ENCODE measurements at places on chromosomes 7 and 10.

DNA sequence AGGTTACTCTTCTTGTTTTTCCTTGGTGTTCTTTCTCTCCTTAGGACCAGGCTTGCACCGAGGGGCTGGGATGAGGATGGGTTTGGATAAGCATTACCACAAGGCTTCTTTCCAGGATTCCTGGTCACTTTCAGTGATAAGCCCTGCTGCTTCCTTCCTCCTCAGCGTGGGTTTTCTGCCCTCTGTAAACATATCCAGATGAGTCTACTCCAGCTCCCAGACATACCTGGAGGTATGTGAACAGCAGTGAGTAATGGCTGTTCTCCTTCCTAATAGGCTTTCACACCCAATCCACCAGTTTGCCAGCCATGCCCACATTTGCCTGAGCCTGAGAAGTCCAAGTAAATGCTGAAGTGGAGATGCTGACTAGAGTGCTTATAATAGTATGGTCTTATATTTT lies 229.8 kb upstream of the YAE1 start:
- no peak for DNase-seq

DNA sequence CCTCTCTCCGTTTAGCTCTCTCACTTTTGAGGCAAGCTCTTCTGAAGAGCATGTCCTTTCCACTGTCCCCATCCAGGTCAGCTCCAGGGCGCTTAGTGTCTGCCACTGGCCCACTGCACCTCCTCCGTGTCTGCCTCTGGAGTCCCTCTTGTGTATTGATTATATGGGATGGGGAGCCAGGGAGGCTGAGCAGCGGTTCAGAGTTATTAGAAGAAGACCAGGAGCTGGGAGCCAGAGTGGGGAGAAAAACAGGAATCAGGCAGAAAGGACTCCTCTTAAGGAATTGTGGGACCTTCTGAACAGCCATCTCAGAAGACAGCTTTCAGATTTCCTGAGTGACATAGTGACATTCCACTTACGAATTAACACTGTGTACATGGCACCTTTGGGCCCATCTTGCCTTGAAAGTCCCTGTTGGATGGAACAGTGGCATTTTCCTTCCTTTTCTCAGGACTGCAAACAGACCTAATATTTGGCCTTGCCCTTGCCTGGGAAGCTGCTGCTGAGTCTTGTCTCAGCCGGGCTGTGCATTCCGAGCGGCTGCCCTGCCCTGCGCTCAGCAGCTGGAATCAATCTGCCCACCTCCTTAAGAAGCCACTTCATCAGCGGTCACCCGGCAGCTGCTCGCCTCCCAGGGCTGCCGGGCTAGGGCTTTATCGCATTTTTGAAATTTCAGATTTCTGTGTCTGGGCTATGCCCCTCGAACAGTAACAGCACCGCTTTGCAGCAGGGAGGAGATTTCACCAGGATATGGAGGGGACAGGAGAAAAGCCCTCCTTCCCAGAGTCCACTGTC lies 81.1 kb upstream of the PRKG1 start:
- DNase-seq, result no peak

DNA sequence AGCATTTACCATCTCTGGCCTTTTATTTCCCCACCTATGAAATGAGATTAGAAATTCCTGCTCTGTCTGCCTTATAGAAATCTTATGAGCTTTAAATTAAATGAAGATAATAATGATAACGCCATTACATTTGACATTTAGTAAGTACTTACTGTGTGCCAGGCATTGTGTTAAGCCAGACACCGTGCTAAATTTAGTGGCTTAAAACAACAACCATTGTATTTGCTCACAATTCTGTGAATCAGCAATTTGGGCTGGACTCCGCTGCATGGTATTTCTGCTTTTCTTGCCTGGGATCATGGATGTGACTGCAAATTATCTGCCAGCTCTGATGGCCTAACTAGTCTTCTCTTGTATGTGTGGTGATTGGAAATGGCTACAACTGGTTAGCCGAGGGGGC lies 56.4 kb upstream of the CCDC6 start:
- no peak for DNase-seq

DNA sequence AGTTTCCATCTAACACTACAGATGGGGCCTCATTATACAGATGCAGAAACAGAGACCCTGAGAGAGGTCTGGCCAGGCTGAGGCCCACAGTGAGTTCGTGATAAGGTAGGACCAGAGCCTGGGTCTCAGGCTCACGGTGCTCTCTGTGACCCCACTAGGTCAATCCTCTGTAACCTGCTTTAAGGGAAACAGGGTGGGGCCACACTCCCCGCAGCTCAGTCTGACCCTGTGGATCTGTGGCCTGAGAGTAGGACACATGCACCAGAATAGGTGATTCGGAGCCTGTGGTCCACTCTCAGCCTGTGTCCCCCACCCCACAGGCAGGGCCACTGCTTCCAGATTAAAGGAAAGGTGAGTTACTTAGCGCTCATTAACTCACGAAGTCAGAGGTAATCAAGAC lies 137.8 kb upstream of the FAM20C start:
- DNase-seq, result no peak

- DNase-seq, result no peak
Observed at GRCh38 chr10:6119962-6120361, 31.1 kb downstream of the RBM17 start.

DNA sequence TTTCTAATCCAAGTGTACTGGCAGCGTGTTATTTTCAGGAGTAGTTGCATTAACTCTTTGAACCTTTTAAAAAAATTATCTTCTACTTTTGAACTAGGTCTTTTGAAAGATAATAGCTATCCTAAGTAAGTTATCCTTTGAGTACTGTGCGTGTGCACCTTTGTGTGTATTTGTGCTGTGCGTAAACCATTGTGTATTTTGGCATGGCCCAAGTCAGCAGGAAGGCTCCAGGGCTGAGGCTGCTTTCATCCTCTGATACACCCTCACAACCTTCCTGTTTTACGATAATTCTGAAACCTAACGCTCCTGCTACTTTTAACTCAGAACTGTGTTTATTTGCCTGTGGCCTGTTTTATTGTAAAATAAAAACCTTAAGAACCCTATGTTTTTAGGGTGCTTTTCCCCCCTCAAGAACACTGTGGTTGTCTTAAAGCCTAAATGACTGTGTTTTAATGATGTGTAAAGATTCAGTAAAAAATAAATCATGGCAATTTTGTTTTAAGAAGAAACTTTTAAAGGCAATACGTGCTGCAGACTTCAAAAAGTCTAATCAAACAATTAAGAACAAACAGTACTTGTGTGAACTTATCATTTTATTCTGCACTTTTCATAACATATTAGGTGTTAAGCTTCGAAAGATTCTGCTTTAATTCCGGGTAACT lies 57.5 kb downstream of the HDAC9 start:
- DNase-seq, result no peak

DNA sequence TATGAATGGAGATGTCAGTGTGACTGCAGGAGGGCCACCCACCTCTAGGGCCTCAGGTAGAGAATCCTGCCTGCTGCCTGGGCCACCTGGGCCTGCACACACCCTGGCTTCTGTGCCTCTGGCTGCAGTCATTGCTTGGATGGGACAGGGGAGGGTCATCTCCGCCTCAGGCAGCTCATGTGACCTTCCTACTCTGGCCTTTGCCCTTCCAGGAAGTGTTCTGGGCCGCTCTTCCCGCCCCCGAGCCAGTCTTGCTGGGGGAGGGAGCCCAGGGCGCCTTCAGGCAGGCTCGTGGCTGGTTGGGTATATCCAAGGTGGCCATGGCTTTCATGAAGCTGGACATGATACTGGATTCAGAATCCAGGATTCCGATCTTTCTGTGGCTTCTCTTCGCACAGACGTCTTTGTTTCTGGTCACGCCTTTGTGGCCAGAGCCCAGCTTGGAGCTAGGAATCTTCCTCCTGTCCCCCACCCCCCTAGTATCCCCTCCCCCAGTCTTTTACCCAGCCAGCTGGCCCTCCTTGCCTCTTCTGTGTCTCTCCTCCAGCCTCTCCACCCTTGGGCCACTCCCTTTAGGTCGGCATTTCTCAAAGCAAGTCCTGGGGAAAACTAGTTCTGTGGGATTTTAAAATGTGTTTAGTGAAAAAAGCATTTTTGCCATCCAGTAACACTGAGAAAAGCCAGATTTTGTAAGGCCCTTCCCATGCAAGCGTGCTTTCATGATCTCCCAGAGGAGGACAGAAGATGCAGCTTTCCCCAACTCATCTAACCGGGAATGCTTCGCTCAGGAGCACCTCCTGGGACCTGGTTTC lies 119.6 kb downstream of the ZMIZ1 start:
- no peak for DNase-seq

DNA sequence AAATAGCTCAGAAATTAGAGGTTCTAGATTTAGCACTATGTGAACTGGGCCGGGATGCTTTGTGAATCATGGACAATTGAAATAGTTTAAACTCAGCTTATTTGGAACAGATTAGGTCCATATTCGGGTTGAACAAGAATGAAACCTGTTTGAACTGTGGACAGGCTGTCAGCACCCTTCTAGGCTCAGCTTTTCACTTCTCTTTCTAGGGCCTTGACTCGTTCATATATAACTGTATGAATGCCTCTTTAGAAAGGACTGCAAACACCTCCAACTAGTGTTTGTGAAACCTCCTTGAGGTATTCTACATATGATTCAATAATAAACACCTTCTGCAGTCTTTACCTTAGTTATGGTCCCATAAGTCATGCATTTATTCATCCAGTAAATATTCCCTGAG lies 115.6 kb downstream of the REEP3 start:
- DNase-seq, result no peak

GRCh38 chr7:91683823-91684222 lies 196.7 kb downstream of the MTERF1 start:
- DNase-seq, result no peak

- DNase-seq, result no peak
Observed at GRCh38 chr7:136741941-136742340, 126.5 kb upstream of the CHRM2 start.

DNA sequence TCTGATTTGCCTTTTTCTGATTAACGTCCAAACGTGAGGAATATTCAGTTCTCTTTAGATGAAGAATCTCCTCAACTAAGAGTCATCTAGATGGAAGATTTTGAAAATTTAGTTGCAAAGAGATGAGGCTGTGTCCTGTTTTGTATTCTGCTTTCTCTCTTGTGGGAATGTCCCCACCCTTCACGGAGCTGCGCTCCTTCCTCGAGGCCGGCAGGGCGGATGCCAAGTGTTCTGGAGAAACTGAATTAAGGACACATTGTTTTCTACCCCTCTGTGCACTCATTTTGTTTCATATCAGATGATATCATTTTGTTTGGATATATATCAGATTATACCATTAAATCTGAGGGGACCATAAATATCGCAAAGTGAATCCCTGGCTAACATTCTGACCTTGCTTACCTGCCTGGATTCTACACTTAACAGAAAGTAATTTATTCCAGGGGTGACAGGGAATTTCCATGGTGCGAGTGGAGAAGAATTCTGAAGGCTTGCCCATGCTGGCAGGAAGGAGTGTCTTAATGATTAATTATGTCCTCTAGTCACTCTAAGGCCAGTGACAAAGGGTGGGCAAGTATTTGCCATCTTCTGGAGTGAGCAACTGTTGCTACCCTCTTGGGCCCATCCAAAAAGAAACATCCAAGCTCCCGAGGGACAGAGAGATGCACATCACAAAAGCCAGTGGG lies 47.9 kb upstream of the IGFBP3 start:
- no peak for DNase-seq

DNA sequence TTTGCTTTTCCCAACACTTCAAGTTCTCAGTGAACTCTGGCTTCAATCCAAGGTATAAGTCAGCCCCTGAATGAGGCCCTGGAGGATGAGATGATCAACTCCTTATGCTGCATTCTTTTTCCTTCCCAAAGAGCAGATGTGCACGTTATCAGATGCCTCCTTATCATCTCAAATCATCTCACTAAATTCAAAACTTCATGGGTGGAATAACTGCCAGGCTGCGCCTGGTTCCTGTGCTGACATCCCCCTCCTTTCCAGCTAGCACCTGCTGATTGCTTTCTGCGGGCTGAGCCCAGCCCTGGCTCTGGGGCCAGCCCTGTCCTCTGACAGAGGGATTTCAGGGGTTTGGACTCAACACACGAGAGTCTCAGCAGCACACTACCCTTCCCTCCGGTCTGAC lies 44.9 kb downstream of the TLL2 start:
- no peak for DNase-seq

DNA sequence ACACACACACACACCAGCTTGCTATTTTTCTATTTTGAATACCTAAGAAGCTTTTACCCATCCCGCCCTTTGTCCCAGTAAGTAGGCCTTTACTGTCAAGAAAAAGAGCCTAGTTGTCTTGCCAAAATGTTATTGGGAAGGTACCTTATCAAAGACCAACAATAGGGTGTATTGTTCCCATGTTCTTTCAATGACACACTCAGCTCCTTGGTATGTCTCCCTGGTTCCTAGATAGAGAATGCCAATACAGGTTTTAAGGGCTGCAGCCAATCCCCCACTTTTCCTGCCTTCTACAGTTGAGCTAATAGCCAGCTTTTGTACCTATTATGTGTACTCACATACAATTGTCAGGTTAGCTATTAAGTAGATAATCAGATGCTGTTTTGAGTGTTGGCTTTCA lies 92.0 kb upstream of the LRRTM3 start:
- DNase-seq, result no peak

DNA sequence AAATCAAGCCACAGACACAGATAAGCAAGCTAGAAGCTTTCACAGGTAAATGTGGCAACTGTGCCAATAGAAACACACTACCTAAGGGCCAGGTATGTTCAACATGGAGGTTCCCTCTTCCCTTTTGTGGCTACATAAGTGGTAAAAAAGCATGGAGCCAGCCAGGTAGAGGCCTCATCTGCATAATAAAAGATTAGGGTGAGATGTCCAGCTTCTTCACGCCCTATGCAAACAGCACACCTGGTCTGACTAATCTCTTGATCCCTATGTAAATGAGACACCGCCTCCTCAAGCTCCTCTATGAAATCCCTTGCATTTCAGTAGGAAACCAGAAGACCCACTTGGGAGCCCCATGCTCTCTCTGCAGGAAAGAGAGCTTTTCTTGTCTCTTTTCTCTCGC lies 282.2 kb downstream of the NEBL start:
- no peak for DNase-seq

- DNase-seq, result no peak
Observed at GRCh38 chr10:416091-416515, 273.4 kb downstream of the DIP2C start.

- no peak for DNase-seq
Observed at GRCh38 chr7:68484731-68485130, 1113.5 kb upstream of the AUTS2 start.

- DNase-seq, result no peak
Observed at GRCh38 chr10:116668446-116668845, 47.7 kb downstream of the PNLIPRP2 start.
